ENCODE measurements at places on chromosomes 2 and 18. TPM values are rescaled to one million over a fixed set of nuclear protein-coding genes. Genes with fewer than 3 reads are reported as not detected.
A peak's percentile ranks its signal among the peaks of the same experiment; 100 is the strongest.

- H3K27me3 ChIP-seq: no peaks in the 10 kb centered on the region
- no peak overlapping the region for H3K4me3 ChIP-seq
- no peak for DNase-seq
- H3K27ac ChIP-seq: no peak overlapping the region
- no peaks in the 10 kb centered on the region for H3K4me1 ChIP-seq
- no peaks in the 10 kb centered on the region for H3K36me3 ChIP-seq
These were observed 249.8 kb downstream of the ARHGAP15 start for GRCh38 chr2:143378996-143379395.

DNA sequence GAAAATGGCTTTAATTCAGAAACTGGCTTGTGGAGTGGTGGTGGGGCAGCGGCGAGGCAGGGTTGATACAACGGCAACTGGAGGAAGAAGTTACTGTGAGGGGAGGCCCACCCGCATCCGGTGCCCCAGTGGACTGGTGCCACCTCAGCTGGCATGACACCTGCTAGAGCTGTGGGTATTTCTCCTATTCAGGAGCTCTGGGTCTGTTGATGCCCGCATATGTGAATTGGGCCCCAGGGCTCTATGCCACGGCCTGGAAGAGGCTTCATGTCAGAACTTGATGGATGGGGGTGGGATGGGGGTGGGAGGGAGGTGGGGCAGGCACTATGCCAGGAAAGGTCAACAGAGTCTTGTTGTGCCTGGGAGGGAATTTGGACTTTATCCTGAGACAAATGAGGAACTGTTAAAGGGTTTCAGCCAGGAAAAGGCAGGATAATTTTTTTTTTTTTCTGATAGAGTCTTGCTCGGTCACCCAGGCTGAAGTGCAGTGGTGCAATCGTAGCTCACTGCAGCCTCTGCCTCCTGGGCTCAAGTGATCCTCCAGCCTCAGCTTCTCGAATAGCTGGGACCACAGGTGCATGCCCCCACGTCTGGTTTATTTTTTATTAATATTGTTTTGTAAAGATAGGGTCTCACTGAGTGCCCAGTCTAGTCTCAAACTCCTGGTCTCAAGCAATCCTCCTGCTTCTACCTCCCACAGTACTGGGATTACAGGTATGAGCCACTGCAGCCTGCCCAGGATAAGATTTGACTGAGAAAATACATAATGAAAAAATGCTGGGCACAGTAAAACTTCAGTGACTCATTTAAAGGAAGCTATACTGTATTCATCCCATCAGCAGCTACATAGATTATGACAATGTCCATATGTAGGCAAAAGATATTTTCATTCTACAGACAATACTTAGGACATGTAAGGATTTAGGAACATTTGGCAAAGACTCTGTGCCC is 52.6 kb downstream of the SH2D6 start:
- H3K4me1 ChIP-seq: peaks cover 11% of the 10 kb centered on the region
- DNase-seq: no peak
- no peak overlapping the region for H3K27ac ChIP-seq
- H3K36me3 ChIP-seq: no peaks in the 10 kb centered on the region
- no peaks in the 10 kb centered on the region for H3K27me3 ChIP-seq

GRCh38 chr2:201854841-201855240 is 48.5 kb downstream of the CDK15 start:
- no peaks in the 10 kb centered on the region for H3K36me3 ChIP-seq
- H3K4me1 ChIP-seq: no peaks in the 10 kb centered on the region
- peaks cover 36% of the 10 kb centered on the region for H3K27me3 ChIP-seq

DNA sequence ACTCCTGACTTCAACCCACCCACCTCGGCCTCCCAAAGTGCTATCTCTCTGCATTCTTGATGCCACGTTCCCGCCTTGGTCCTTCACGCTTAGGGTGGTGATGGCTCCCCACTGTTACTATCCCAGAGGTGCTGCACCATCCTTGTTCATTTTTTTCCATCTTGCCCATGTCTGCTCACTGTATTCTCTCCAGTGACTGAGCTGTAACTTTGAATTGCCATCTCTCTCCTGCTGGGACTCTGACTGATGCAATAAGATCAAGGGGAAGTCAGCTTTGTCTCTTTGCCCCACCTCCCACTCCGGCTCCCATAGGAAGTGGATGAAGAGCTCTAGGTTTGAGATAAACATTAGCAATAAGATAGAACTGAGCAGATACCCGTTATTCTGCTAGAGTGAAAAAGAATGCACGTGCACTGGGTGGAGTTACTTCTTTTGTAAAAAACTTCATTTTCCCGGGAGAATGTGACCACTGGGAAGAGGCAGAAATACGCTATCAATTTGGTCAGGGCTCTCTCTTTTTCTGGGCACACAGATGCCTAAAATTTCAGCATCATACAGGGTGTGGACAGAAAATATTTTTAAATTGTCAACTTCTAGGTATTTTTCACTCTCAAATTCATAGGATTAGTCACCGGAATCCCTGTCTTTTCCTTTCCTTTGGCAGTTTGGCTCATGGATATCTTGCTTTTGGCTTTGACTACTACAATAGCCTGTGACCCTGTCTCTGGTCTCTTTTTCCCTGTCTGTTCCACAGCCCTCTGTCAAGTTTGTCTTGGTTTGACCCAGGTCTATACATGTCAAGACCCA is 105.4 kb downstream of the POLR1A start:
- H3K27ac ChIP-seq: peak overlapping the region; percentile 90
- no peaks in the 10 kb centered on the region for H3K27me3 ChIP-seq
- peaks cover 50% of the 10 kb centered on the region for H3K4me1 ChIP-seq
- no peak for DNase-seq
- H3K36me3 ChIP-seq: no peaks in the 10 kb centered on the region

DNA sequence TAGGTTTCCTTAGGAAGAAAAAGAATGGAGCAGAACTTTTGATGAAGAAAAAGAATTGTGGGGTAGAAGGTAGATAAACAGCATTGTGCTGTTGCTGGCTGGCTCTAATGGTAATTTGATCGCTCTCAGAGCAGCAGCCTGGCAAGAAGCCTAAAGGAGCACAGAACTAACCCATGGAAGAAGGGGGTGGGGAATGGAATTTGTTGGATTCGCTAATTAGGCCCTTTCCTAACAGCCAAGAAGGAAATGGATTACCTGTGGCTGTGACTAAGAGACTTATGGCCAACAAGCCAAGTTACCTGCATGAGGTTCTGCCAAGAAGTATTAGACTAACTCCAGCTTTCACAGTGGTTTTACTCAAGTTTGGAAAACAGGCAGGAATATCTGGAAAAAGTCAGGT is 210.6 kb downstream of the IKZF2 start:
- H3K4me1 ChIP-seq: no peaks in the 10 kb centered on the region
- no peak overlapping the region for H3K4me3 ChIP-seq
- DNase-seq: peak; percentile 15
- no peaks in the 10 kb centered on the region for H3K27me3 ChIP-seq
- no peak overlapping the region for H3K27ac ChIP-seq

- no peaks in the 10 kb centered on the region for H3K27me3 ChIP-seq
- no peak overlapping the region for H3K4me3 ChIP-seq
- no peak overlapping the region for H3K27ac ChIP-seq
- no peaks in the 10 kb centered on the region for H3K4me1 ChIP-seq
These were observed 998.8 kb upstream of the PIK3C3 start for GRCh38 chr18:40956213-40956612.

DNA sequence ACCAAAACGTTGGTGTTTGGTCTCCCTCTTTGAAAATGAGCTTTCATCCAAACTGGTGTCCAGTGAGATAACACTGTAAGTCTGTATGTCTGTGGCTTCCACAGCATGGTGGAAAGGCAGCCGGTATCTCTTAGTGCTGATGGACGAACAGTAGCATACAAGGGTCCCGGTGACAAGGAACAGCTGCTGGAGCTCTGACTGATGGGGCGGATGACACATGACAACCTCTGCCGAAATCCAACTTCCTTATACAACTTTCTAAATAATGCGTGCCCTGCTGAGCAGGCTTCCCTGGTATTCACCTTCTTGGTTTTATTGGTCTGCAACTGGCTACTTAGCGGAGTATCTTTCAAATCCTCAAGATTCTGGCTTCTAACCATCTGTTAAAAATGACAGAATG is 216.2 kb downstream of the SRBD1 start:
- no peak overlapping the region for H3K27ac ChIP-seq
- peaks cover 6% of the 10 kb centered on the region for H3K36me3 ChIP-seq
- DNase-seq: no peak
- H3K4me1 ChIP-seq: no peaks in the 10 kb centered on the region
- no peaks in the 10 kb centered on the region for H3K27me3 ChIP-seq
- H3K4me3 ChIP-seq: no peak overlapping the region

GRCh38 chr2:59540864-59541263 is 1012.6 kb downstream of the BCL11A start:
- H3K4me1 ChIP-seq: no peaks in the 10 kb centered on the region
- H3K27ac ChIP-seq: no peak overlapping the region
- no peak for DNase-seq
- H3K27me3 ChIP-seq: no peaks in the 10 kb centered on the region

DNA sequence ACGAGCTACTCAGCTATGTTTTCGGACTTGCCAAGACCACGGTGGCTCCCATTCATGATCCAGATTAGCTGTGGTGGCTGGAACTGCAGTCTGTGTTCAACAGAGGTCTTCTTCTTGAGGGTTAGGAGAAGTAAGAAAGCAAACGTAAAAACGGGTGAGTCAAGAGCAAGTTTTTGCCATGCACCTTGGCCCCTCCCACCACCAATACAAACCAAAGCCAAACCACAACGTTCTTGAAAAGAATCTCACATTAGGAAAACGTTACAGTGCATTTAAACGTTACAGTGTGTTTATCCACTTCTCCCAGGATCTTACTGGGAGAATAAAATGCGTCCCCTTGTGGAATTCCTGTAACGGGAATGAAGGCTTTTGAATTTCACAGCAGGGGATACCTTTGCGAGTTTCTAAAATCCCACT is 725 bp downstream of the FBXO48 start:
- peak overlapping the region; percentile 79 for H3K4me3 ChIP-seq
- H3K27me3 ChIP-seq: no peaks in the 10 kb centered on the region
- no peaks in the 10 kb centered on the region for H3K4me1 ChIP-seq
- H3K36me3 ChIP-seq: no peaks in the 10 kb centered on the region

DNA sequence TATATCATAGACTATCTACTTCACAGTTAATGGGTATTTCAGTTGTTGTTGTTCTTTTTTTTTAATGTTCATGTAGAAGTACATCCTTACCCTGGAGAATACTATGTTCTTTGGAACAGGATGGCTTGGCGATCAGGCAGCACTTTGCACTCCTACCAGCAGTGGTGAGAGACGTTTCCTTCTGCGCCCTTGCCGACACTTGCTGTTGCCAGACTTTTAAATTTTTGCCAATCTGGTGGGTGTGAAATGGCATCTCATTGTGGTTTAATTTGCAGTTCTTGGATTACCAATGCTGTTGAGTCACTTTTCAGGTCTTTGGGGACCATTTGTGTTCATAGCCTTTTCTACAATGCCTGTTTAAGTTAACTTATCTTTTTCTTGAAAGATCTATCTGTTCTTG is 197.3 kb downstream of the SH3RF3 start:
- no peaks in the 10 kb centered on the region for H3K36me3 ChIP-seq
- DNase-seq: no peak
- H3K4me1 ChIP-seq: peaks cover 20% of the 10 kb centered on the region
- H3K27ac ChIP-seq: no peak overlapping the region
- no peak overlapping the region for H3K4me3 ChIP-seq
- H3K27me3 ChIP-seq: no peaks in the 10 kb centered on the region

DNA sequence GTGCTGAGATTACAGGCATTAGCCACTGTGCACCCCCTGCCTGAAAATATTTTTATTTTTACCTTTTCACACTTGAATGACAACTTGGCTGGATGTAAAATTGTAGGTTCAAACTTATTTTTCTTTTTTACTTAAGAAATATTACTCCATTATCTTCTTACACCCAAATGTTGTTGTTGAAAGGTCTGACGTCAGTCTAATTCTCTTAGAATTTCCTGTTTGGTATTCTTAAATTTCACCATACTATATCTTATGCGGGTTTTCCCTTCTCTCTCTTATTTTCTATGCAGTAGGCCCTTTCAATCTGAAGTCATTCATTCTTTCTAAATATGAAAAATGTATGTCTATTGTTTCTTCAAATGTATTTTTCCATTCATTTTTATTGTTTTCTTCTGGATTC is 29.1 kb upstream of the RAB11FIP5 start:
- H3K27ac ChIP-seq: no peak overlapping the region
- no peaks in the 10 kb centered on the region for H3K36me3 ChIP-seq

GRCh38 chr2:28552045-28552823 is 56.4 kb downstream of the PLB1 start:
- H3K27me3 ChIP-seq: no peaks in the 10 kb centered on the region
- no peaks in the 10 kb centered on the region for H3K4me1 ChIP-seq
- H3K4me3 ChIP-seq: no peak overlapping the region
- DNase-seq: no peak
- no peak overlapping the region for H3K27ac ChIP-seq

DNA sequence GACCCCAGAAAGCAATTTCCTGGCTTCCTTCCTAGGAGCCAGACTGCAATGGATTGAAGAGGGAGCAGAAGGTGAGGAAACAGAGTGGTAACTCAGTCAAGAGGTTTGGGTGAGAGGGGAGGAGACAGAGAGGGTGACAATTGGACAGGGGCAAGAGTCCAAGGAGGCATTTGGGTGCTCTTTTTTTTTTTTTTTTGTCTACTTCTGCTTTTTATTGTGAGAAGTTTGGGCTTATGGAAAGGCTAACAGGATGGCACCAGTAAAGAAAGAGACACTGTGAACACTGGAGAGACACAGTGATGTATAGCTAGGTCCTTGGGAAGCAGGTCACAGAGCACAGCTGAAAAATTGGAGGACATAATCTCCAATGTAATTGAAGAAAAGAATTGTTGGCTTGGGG is 25.0 kb downstream of the CYBRD1 start:
- no peak overlapping the region for H3K4me3 ChIP-seq
- no peak for DNase-seq
- H3K4me1 ChIP-seq: no peaks in the 10 kb centered on the region
- no peaks in the 10 kb centered on the region for H3K36me3 ChIP-seq

- DNase-seq: peak; percentile 67
- no peaks in the 10 kb centered on the region for H3K27me3 ChIP-seq
- H3K4me3 ChIP-seq: no peak overlapping the region
- peaks cover 100% of the 10 kb centered on the region for H3K4me1 ChIP-seq
These were observed 73.2 kb downstream of the LRRFIP1 start for GRCh38 chr2:237700512-237701032.

DNA sequence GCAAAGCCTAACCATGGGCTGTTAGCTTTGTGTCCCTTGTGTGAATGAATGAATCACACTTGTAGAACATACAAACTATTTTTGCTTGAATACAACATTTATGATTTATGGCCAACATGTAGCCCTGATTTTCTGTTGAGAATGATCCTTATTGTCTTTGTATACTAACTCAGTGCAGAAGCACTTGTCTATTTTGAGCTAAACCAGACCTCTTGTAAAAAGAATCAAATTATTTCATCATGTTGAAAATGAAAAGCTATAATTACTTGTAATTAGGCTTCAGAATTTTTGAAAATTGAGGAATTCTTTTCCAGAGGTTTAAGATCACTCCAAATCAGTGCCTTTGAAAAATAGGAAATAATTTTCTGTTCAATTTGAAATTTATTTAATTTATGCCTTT is 85.9 kb downstream of the ZNF407 start:
- H3K36me3 ChIP-seq: no peaks in the 10 kb centered on the region
- H3K27me3 ChIP-seq: no peaks in the 10 kb centered on the region
- H3K4me1 ChIP-seq: no peaks in the 10 kb centered on the region
- DNase-seq: no peak
- H3K4me3 ChIP-seq: no peak overlapping the region

GRCh38 chr2:176595986-176596385 is 326.7 kb downstream of the MTX2 start:
- H3K27me3 ChIP-seq: no peaks in the 10 kb centered on the region
- no peak overlapping the region for H3K27ac ChIP-seq
- H3K4me3 ChIP-seq: no peak overlapping the region

- no peak overlapping the region for H3K4me3 ChIP-seq
- no peak for DNase-seq
- H3K36me3 ChIP-seq: no peaks in the 10 kb centered on the region
- no peaks in the 10 kb centered on the region for H3K27me3 ChIP-seq
These were observed 360.0 kb downstream of the RND3 start for GRCh38 chr2:150127346-150127990.

LRRTM4 gene
- total RNA-seq: 0.89 TPM

TFCP2L1 gene
- 24.1 TPM for total RNA-seq

AGXT gene
- total RNA-seq: not detected

SCYGR4 gene
- not detected for total RNA-seq

SERPINB10 gene
- not detected for total RNA-seq

All from left lung (tissue), 14 donors.